Large intestine (tissue), 12 donors: ENCODE measurements at places on chromosomes 11 and 22. TPM values are rescaled to one million over a fixed set of nuclear protein-coding genes. Genes with fewer than 3 reads are reported as not detected.

Gene SCGB1D2
- 0.13 TPM for polyA plus RNA-seq

DNA sequence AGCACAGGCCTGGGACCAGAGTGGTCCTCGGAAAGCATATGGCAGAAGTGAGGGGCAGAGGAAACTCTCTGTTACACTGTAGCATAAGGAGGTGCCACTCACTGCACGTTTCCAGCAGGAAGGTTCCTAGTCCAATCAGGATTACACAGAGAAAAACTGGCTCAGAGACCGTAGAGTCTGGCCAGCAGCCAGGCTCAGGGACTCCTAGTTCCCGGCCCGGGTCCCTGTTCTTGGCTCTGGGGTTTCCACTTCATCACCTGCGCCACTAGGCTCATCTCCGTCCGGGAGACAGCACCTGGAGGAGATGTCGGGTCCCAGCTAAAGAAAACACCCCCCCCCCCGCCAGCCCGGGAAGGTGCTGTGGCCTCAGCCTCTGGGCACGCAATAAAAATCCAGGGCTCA, 1.1 kb downstream of the TTLL12 start:
- no peak for DNase-seq
- peaks cover 21% of the 10 kb centered on the region for H3K36me3 ChIP-seq
- H3K27ac ChIP-seq, result no peak overlapping the region
- peak overlapping the region; percentile 66 for H3K4me3 ChIP-seq
- peaks cover 14% of the 10 kb centered on the region for H3K4me1 ChIP-seq

GRCh38 chr22:27581688-27582087, 219.9 kb downstream of the MN1 start:
- H3K4me1 ChIP-seq, result peaks cover under 1% of the 10 kb centered on the region
- H3K4me3 ChIP-seq, result no peak overlapping the region
- H3K27me3 ChIP-seq, result peaks cover 2% of the 10 kb centered on the region
- H3K36me3 ChIP-seq, result no peaks in the 10 kb centered on the region
- H3K27ac ChIP-seq, result no peak overlapping the region

DNA sequence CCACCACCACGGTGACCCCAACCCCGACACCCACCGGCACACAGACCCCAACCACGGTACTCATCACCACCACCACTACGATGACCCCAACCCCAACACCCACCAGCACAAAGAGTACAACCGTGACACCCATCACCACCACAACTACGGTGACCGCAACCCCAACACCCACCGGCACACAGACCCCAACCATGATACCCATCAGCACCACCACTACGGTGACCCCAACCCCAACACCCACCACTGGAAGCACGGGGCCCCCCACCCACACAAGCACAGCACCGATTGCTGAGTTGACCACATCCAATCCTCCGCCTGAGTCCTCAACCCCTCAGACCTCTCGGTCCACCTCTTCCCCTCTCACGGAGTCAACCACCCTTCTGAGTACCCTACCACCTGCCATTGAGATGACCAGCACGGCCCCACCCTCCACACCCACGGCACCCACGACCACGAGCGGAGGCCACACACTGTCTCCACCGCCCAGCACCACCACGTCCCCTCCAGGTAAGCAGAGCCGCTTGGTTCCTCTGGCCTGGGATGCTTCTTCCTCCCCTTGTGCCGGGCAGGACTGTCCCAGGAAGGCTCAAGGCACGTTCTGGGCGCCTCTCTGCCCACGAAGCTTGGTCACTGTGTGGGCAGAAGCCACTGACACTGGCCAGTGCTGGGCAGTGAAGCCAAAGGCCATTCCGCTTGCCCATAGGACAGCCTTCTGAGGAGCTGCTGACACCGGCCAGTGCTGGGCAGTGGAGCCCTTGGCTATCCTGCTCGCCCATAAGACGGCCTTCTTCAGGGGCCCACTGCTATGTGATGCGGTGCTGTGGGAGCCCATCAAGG, 25.1 kb downstream of the MUC2 start:
- H3K4me3 ChIP-seq, result no peak overlapping the region
- H3K4me1 ChIP-seq, result no peaks in the 10 kb centered on the region
- DNase-seq, result no peak
- no peak overlapping the region for H3K27ac ChIP-seq

DNA sequence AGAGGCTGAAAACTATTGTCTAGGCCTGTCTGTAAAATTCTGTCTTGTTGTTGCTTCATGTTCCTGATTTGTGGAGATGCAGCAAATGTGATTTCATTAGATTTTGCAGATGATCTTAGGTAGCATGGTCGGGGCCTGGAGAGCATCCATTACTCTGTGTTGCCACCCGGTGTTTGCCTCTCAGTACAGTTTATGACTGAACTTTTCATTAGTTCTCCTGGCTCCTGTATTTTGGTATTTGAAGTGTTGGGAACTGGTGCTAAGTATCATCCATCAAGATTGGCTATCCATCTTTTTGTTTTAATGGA, 7.7 kb downstream of the YWHAH start:
- no peak overlapping the region for H3K27ac ChIP-seq
- no peaks in the 10 kb centered on the region for H3K27me3 ChIP-seq
- peaks cover 48% of the 10 kb centered on the region for H3K36me3 ChIP-seq
- H3K4me3 ChIP-seq, result no peak overlapping the region
- no peaks in the 10 kb centered on the region for H3K4me1 ChIP-seq
- no peak for DNase-seq

DNA sequence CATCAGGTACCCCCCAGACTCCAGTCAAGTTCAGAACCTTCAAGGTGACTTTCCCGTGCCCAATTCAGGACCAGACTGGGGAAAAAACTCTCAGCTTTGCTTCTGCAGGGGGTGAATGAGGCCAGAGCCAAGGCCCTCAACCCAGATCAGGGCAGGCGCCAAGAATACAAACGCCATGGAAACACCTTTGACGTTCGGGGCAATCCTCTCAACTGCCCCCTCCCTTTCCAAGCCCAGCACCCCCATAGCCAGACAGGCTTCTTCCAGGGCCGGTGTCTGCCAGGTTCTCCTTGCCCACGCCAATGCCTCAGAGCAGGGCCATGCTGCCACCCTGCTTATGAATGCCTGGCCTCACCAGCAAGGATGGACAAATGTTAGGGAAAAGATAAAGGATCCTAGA, 5.8 kb downstream of the ARHGAP1 start:
- H3K27ac ChIP-seq, result no peak overlapping the region
- H3K4me1 ChIP-seq, result peaks cover 19% of the 10 kb centered on the region
- H3K36me3 ChIP-seq, result peaks cover 59% of the 10 kb centered on the region

DNA sequence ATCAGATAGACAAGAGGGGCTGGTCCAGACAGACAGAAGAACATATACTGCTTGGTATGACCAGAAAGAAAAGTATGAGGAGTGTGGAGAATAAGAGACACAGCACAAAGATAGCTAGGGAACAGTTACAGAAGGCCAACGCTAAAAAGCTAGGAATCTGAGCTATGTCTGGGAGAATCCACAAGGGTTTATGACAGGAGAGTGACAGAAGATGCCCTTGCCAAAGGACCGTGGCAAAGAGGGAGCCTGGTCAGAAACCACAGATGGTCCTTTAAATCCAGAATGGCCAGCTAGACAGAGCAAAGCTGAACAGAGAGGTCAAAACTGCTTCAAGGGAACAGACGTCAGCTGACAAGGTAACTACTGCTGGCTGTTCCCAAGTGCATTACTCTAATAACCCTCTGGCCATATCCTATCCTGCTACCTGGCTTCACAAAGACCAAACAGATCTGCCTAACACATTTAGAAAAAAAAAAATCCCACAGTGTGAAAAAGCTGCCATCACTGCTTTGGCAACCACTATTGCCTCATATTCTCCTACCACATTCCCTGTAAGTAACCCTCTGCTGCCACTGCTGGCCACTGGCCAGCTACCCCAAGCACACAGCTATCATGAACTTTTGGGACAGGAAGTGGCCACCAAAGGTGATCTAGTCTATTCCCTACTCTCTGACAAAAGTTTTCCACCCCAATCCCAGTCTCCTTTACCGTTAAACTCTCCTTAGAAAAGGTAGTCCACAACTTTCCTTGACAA, 7.3 kb downstream of the SERGEF start:
- H3K4me3 ChIP-seq, result no peak overlapping the region
- peaks cover 9% of the 10 kb centered on the region for H3K4me1 ChIP-seq
- no peak overlapping the region for H3K27ac ChIP-seq
- no peaks in the 10 kb centered on the region for H3K27me3 ChIP-seq

- H3K4me1 ChIP-seq, result peaks cover 24% of the 10 kb centered on the region
- H3K27ac ChIP-seq, result no peak overlapping the region
- H3K4me3 ChIP-seq, result peak overlapping the region; percentile 6
- DNase-seq, result no peak
Measured at GRCh38 chr22:50267591-50268390, 2.4 kb downstream of the MAPK11 start.

Gene CDC42EP1
- 50.3 TPM for polyA plus RNA-seq

DNA sequence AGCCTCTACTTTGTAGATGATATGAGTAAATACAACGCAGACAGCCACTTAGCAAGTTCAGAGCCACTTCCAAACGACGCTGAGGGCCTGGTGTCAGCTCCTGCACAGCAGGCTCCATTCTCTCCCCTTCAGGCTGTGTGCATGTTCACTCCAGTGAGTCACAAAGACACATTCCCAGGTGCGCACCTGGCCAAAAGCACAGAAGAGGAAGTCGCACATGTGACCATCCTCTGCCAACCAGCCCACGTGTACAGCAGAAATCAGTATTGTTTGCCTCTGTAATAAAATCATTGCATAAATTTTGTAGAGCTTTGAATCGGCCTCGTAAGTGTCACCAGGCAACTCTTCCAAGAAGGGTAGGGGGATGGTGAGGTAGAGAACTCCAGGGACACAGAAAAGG, 19.5 kb upstream of the TPH1 start:
- no peak overlapping the region for H3K27ac ChIP-seq
- no peaks in the 10 kb centered on the region for H3K4me1 ChIP-seq
- no peak for DNase-seq
- no peaks in the 10 kb centered on the region for H3K27me3 ChIP-seq
- no peaks in the 10 kb centered on the region for H3K36me3 ChIP-seq

Gene TMEM45B
- polyA plus RNA-seq, result 247 TPM

DNA sequence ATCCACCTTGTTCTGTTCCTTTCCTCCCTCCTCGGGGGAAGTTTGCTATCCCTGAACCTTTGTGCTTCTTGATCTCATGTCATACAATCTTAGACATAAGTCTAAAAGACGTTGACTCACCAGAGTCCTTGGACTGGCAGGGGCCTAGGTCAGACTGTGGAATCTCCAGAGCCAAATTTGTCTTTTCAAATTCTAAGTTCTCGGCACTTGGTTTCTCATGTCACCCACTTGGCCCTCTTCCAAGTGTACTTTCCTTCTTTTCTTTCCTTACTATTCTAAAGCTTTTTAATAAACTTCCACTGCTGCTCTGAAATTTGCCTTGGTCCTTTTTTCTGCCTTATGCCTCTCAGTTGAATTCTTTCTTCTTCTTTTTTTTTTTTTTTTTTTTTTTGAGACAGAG, 30.1 kb upstream of the SMPD1 start:
- peaks cover 1% of the 10 kb centered on the region for H3K4me1 ChIP-seq
- no peak overlapping the region for H3K27ac ChIP-seq

Gene MUC5AC
- polyA plus RNA-seq, result 0.37 TPM

Gene MS4A3
- polyA plus RNA-seq, result 0.24 TPM

DNA sequence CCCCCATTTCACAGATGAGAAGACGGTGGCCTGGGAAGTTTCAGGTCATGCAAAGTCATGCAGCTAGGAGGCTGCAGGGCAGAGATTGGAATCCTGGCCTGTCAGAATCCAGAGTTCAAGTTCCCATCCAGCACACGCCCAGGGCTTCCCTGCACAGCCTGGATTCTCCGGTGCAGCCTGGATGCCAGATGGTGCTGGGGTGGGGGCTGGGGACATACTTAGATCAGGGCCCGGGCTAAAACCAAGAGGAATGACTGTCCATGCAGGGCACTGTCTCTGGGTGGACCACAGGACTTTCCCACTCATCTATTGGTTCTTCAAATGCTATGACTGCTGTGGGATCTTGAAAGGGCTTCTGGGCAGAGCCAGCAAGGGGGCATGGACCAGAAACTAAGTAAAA, 24.6 kb downstream of the LMO1 start:
- no peaks in the 10 kb centered on the region for H3K4me1 ChIP-seq
- no peak overlapping the region for H3K4me3 ChIP-seq
- peaks cover 3% of the 10 kb centered on the region for H3K27me3 ChIP-seq
- no peak overlapping the region for H3K27ac ChIP-seq
- no peaks in the 10 kb centered on the region for H3K36me3 ChIP-seq

Gene SMC1B
- 0.27 TPM for polyA plus RNA-seq

DNA sequence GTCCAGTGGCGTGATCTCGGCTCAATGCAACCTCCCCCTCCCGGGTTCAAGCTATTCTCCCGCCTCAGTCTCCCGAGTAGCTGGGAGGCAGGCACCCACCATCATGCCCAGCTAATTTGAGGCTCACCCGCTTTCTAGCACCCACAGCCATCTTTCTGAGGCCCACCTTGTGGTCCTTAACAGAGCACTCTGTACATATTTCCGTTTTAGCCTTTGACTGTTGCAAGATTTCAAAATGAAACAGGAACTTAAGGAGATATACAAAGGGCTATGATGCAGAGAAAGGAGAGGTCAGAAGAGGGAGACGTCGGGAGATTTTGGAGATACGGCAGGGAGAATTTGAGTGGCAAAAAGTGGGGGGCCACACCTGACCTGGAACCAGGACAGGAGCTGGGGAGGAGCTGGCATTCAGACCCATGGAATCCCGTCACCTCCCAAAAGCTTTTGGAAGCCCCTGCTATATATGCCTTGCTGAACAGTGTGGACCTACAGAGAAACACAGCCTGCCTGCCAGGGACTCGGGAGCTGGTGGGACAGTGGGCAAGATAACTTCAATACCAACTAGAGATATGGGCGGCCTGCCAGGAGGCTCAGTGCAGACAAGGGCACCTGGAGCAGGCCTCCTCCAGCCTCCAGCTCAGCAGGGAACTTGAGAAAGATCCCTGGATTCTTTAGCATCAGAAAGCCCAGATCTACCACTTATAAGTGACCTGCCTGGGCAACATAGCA, 8.0 kb upstream of the CLCF1 start:
- no peak for DNase-seq
- H3K36me3 ChIP-seq, result no peaks in the 10 kb centered on the region
- peaks cover under 1% of the 10 kb centered on the region for H3K27me3 ChIP-seq
- no peak overlapping the region for H3K27ac ChIP-seq

DNA sequence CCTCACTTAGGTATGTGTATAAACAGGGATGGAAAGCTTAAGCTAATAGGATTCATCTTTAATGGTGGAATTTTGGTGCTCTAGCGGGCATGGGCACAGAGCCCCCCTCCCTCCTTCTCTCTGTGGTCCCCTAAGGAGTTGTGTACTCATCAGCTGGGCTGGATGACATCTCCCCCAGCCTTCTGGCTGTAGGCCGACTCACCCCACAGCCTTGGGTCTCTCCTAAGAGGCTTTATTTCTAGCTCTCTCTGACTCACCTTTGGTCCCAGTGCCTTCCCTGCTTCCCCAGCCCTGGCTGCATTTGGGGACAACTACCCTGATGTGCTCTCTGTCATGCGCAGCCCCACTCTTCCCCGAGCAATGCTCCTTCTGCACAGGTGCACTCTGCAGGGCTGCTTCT, 26.9 kb downstream of the SLC6A5 start:
- no peak overlapping the region for H3K4me3 ChIP-seq
- H3K36me3 ChIP-seq, result no peaks in the 10 kb centered on the region
- no peak for DNase-seq
- H3K4me1 ChIP-seq, result no peaks in the 10 kb centered on the region
- H3K27me3 ChIP-seq, result peaks cover 14% of the 10 kb centered on the region
